ENCODE measurements at places on chromosomes 1 and 21.

DNA sequence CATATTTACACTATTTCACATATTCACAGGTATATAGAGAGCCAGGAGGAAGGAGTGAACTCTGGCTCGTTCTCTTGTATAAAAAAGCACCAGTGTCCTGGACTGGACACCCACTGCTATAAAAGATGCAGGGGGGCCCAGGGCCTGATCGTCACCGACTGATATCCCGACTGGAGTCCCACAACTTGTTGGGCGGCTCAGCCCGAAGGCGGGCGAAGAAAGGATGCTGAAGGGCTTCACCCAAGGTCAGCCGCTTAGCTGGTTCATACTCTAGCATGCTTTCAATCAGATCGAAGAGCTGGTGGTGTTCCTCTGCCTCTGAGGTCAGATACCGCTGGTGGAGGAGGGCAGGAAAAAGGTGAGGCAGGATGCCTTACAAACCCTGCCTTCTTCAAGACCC, 907 bp upstream of the SCAMP3 start:
- no peak for DNase-seq

- DNase-seq, result no peak
These were observed 13.1 kb upstream of the SLC25A34 start for GRCh38 chr1:15722836-15723532.

- DNase-seq, result no peak
These were observed 11.8 kb downstream of the PSEN2 start for GRCh38 chr1:226882187-226882586.

GRCh38 chr1:226481133-226481532, 67.4 kb upstream of the STUM start:
- DNase-seq, result no peak

GRCh38 chr1:234608025-234608910, 1.7 kb downstream of the IRF2BP2 start:
- peak; percentile 43 for DNase-seq

- no peak for DNase-seq
These were observed 109.4 kb upstream of the WNT4 start for GRCh38 chr1:22252251-22252650.

DNA sequence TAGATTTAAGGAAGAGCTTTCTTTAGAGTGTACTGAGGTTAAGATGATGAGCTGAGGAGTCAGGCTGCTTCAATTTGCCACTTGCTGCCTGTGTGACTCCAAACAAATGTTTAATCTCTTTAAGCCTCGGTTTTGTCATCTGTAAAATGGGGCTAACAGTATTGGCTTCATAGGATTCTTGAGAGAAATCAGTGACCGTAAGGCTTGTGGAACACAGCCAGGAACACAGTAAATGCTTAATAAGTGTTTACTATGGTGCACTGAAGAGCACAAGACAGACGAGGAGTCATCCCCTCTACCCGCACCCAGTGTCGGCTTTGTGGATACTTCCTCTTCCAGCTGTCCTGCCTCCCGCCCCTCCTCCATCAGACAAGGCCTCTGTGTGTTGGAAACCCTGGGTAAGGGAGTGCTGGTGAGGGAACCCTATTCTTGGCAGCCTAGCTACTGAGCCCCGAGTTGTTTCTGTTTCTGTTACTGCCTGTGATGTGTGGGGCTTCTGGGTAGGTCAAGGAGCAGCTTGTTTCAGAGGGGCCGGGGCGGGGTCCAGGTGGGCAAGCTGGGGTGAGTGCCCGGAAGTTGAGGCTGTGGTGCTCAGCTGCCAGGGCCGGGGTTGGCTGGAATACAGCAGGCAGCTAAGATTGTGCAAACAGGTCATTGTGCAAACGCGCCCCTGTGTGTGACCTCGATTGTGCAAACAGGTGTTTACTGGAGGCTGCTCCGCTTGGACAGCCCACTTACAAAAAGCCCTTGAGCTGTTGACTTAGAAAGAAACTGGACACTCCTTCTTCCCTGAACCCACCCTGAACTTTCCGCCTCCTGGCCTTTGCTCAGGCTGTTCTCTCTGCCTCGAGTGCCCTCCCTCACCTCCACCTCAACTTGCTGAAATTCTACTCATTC, 4.0 kb upstream of the CSF3R start:
- no peak for DNase-seq

GRCh38 chr1:84971957-84972356, 25.0 kb downstream of the MCOLN2 start:
- no peak for DNase-seq

DNA sequence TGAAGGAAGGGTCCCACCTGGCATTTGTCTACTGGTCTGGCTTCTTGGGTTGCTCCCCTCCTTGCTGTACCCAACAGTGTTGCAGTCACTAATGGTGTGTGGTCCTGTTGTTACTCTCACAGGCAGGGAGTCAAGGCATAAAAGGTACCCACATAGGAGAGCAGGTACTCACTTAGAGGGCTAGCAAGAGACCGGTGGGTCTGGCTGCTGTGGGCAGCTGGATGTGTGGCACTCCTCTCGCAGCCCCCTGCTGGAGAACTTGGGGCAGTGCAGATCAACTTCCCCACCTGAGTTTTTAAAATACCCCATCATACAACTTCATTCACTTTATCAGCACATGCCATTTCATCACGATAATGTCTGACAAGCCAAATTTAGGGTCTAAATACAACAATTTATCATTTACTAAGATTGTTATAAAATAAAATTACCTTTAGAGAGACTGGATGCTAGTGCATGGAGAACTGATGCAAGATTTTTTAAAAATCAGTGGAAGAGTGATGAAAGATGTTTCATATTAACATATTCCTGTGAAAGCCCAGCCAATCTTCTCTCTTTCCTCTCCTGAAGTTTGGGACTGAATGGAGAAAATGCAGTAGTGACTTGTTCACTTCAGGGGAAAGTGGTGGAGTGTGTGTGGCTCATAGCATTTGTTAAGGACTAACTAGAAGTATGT, 42.8 kb downstream of the ACP6 start:
- no peak for DNase-seq

DNA sequence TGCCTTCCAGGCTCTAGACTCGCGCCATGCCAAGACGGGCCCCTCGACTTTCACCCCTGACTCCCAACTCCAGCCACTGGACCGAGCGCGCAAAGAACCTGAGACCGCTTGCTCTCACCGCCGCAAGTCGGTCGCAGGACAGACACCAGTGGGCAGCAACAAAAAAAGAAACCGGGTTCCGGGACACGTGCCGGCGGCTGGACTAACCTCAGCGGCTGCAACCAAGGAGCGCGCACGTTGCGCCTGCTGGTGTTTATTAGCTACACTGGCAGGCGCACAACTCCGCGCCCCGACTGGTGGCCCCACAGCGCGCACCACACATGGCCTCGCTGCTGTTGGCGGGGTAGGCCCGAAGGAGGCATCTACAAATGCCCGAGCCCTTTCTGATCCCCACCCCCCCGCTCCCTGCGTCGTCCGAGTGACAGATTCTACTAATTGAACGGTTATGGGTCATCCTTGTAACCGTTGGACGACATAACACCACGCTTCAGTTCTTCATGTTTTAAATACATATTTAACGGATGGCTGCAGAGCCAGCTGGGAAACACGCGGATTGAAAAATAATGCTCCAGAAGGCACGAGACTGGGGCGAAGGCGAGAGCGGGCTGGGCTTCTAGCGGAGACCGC, 2.0 kb upstream of the OLIG2 start:
- DNase-seq, result no peak

- DNase-seq, result no peak
These were observed 73.1 kb downstream of the GPR88 start for GRCh38 chr1:100611086-100611485.

- no peak for DNase-seq
These were observed 58.8 kb upstream of the SPATA6 start for GRCh38 chr1:48530727-48531351.

DNA sequence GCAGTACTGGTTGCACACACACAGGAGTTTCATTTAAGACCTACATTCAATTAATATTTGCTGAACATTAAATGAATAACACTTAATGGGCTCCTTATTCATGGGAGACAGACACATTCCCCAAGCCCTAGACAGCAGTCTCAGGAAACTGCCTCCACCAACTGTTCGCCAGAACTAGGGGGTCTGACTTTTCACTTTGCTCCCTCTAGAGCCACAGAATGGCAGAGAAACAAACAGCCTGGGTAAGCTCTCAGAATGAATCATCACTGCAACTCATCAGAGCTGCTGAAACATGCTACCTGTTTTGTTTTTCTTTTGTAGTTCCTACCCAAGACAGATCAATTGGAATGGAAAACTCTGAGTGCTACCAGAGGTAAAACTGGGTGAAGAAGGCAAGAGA, 31.7 kb downstream of the ELK4 start:
- no peak for DNase-seq

GRCh38 chr1:30275926-30276764, 447.2 kb downstream of the MATN1 start:
- DNase-seq, result no peak

- no peak for DNase-seq
These were observed 51.4 kb downstream of the LHX4 start for GRCh38 chr1:180281490-180281889.

- no peak for DNase-seq
These were observed 38.6 kb downstream of the LHX4 start for GRCh38 chr1:180268556-180269075.

GRCh38 chr1:176752505-176752904, 289.5 kb downstream of the PAPPA2 start:
- no peak for DNase-seq

DNA sequence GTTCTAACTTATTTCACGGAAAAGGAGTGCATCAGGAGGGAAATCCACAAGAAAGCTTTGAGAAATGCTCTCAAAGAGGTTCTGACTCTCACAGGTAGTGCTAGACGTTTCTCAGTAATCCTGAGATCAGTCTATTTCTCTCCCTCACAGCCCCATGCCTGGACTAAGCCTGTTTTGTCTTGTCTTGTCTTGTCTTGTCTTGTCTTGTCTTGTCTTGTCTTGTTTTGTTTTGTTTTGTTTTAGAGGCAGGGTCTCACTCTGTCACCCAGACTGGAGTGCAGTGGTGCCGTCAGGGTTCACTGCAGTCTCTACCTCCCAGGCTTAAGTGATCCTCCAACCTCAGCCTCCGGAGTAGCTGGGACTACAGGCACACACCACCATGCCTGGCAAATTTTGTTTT, 133.3 kb upstream of the SGIP1 start:
- no peak for DNase-seq

DNA sequence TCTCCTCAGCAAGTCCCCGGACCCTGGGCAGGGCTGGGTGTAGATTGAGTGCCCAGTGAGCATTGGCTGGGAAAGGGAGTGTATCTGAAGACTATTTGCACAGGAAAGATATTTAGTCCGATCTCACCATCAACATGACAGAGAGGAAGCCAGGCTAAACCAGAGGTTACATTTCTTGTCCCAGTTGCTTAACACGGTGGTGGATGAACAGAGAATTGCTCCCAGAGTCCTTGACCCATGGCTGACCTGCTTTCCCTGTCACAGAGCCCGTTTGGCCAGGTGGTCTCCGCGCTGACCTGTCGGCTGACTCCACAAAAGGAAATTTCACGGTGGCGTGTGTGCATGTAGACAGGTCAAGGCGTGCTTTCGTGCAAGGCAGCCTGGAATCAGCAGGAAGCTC, 83.5 kb downstream of the BEND5 start:
- no peak for DNase-seq

- no peak for DNase-seq
These were observed 97.3 kb upstream of the PAXBP1 start for GRCh38 chr21:32868631-32869454.

GRCh38 chr1:2796890-2797740, 4.4 kb downstream of the TTC34 start:
- no peak for DNase-seq

GRCh38 chr1:11664336-11665065, 501 bp downstream of the FBXO6 start:
- DNase-seq, result no peak

- no peak for DNase-seq
These were observed 10.3 kb upstream of the SNX7 start for GRCh38 chr1:98651116-98651632.

DNA sequence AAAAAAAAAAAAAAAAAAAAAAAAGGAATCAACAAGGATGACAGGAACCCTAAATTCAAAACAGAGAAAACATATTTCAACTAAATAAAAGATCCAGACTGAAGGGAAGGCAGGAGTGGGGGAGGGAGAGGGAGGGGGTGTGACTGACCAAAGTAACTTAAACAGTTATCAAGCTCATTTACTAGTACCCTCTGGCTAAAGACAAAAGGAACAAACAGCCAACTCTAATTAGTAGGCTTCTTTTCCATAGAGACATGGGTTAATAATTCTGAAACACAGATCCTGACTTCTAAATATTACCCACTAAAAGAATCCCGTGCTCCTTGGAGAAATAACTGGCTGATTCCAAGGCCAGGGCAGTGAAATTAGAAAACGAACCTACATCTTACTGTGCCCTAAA, 23.8 kb downstream of the USP48 start:
- no peak for DNase-seq

- no peak for DNase-seq
These were observed 132.2 kb upstream of the HOOK1 start for GRCh38 chr1:59682396-59683080.

DNA sequence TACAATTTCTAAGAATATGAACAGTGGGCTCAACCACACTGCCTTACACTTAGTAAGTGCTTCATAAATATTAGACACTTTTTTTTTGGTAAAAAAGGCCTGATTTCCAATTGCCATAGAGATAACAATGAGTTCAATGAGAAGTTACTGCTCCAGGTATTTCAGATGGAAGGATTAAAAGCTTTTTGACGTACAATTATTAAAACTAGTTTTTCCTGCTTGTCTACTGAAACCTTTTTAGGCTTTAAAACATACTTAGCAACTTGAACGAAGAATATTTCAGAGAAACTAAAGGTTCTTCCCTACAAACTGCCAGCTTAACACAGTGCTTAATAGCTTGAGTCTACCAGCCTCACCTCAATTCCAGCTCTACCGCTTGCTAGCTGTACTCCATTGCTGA, 43.7 kb downstream of the TRIT1 start:
- no peak for DNase-seq

- no peak for DNase-seq
These were observed 138.0 kb upstream of the CD34 start for GRCh38 chr1:208048904-208049303.

GRCh38 chr1:65323246-65323645, 13.9 kb downstream of the DNAJC6 start:
- no peak for DNase-seq

- DNase-seq, result no peak
These were observed 37.3 kb downstream of the F13B start for GRCh38 chr1:197029749-197030148.

DNA sequence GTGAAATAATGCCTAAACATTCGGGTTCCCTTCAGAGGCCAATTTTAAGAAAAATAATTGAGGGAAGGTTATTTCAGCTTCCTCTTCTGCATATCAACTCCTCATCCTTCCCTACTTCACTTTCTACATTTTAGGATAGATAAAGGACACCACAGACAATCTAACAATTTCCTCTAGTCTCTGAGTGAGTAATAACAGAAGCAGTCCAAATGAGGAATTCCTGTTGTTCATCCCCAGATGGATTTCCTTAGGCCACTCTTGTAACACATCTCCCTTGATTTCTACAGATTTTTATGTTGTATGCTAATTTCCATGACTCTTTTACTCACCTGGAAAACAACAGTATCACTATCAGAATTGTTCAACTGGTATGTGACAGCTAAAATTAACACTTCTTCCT, 87.7 kb upstream of the LYPLAL1 start:
- DNase-seq, result no peak

All from SW 1271 (cell line).